ENCODE measurements at places on chromosomes 1 and 21.

DNA sequence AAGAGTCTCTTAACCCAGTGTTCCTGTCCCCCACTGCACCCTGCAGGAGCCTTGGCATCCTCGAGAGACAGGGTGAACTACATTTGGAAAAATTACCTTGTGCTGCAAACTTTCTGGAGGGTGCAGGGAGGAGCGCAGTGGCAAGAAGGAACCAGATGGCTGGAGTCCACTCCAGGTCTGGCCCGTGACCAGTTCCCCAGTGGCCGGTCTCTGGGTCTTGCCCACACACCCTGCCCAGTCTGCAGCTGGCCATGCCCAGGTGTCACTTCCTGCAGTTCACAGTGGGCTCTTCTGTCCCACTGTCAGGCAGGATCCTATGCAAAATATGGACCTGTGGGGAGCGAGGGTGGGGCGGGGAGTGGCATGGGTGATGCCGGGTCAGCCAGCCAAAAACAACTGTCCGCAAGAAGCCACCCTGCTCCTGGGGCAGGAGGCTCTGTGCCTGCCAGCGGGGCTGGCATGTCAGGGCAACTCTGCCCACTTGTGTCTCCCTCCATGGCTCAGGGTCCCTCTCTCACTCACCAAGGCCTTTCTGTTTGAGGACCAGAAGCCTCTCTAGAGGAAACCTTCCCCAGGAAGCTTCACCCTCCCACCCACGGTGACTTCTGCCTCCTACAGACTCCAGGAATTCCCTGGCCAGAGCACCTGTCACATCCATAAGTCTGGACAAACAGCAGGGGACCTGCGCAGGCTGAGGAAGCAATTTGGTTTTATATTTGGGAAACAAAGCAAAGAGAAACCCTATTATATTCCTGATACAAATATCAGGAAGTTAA is 55.6 kb downstream of the KIF21B start:
- DNase-seq: no peak

DNA sequence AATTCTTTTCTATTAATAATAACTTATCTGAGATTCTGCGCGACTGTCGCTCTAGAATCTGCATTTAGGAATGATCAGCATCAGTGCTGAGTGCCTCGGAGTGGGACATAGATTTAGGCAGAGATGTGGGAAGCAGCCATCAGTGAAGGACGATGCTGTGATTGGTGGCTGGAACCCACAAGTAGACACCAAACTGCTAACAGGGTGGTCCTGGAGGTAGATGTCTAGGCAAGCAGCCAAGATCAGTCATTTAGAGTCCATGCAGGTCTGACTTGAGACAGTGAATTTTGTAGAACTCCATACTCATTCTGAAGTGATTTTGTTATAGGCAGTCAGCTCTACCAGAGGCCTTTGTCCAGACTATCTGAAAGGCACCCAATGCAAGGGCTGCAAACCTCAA is 51.8 kb upstream of the LYST start:
- DNase-seq: no peak

DNA sequence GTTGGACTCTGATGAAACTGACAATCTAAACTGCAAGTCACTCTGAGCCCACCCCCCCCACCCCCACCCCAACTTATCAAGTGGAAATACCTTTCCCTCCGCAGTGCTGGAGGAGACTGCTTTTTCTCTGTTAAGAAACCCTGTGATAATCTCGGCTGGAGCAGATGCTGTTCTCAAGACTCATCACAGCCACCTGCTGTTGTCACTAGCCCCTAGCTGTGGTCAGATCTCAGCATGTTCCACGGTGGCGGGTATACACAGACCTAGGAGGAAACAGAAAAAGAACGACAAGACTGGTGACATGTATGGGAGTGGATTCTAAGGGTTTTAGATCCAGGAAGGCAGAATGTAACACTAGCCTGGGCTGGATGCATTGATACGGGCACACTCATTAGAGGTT is 2.3 kb downstream of the ACTL8 start:
- no peak for DNase-seq

DNA sequence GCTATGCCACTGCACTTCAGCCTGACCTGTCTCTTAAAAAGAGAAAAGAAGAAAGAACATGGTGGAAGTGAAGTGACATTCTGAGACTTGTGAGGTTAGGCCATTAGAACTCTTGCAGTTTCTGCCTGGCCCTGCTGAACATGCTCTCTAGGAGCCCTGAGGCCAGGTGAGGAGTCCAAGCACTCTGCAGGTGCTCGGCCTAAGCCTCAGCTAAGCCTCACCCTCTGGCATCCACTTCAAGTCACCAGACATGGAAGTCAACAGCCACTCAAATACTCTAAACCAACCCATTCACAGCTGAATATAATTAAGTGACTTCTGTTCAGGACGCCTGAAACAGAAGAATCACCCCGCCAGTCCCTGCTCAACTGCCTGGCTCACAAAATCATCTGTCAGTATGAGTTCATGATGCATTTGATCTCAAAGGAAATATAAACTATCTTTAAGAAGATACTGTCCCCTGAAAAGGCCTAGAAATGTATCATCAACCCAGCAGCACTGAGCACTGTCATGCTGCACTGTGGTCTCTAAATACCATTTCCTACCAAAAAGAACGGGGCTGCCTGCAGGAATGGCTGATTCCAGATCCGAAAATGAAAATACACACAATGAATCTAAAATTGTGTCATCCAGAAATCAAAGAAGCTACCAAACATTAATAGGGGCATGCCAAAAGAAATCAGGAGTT is 118.8 kb downstream of the PSMG1 start:
- DNase-seq: no peak

DNA sequence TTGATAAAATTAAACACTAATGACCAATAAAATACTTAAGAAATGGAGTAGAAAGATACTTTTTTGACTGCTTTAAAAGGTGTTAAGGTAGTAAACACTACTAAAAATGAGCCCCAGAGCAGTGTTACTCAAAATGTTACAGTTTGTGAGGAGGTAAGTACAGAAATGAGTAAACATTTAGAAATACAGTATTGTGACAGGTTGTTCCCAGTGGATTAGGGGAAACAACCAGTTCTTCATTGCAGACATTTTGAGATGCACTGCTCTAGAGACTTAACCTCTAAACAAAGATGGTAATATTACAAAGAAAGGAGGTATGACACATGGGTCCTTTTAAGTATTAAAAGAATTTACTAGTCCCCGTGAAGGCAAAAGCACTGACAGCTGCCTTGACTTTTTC is 12.7 kb downstream of the DHX9 start:
- no peak for DNase-seq

GRCh38 chr1:152640351-152640750 is 17.4 kb upstream of the LCE3A start:
- DNase-seq: no peak

DNA sequence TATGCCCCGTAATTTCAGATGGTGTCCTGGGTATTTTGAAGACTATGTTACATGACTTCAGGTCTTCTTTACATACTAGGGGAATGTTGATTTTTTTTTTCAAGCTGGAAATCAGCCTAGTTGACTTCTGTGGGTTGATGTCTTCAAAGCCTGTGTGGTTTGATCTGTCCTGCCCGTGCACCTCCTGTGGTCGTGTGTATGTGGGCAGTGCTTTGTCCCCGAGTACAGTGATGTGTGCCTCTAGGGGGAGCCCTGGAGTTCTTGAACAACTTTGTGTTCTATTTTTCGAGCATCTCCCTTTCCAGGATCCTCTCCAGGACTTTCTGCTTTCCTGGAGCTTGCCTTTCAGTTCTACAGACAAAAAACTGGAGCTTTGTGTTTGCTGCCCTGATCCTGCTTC is 28.9 kb downstream of the OBSCN start:
- DNase-seq: peak; percentile 37

GRCh38 chr1:36464605-36465393 is 615 bp upstream of the MRPS15 start:
- no peak for DNase-seq

DNA sequence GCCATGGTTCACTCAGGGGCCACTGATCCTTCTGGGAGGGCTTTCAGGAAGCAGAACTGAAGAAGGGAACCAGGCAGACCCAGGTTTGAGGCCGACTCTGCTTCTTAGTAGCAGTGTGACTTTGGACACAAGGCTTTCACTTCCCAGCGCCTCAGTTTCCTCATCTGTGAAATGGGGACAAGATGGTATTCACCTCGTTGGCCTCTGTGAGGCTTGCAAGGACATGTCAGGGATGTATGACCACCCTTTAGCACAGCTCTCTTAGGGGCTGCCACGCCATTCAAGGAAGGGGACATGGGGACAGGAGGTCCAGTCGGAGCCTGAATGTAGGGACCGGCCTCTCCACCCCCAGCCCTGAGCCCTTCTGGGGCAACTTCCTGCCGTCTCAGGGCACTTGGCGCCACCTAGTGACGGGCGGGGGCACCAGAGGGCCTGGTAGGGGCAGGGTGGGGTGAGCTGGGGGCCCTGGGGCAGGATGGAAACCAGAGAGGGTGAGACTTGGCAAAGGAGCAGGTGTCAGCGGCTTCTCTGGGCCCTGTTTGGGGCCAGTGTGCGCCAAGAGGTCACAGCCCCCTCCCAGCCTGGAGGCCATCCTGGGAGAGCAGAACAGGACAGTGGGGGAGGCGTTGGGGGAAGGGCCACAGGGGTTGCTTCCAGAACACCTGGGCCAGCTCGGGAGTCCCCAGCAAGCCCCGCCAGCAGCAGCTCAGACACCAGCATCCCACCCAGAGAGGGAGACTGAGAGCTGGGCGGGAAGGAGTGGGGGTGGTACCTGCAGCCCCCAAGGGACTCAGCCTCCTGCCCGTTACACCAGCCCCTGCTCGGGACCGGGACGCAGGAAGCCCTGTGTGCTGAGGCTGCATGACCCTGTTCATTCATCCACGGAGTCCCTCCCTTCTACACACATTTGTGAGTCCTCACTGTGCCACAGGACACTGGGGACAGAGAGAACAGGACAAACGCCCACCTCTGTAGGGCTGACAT is 102.5 kb upstream of the TARDBP start:
- DNase-seq: peak; percentile 71

- DNase-seq: no peak
Measured at GRCh38 chr1:154987326-154987725, 4.2 kb downstream of the FLAD1 start.

GRCh38 chr1:235887676-235888075 is 21.0 kb upstream of the LYST start:
- no peak for DNase-seq

DNA sequence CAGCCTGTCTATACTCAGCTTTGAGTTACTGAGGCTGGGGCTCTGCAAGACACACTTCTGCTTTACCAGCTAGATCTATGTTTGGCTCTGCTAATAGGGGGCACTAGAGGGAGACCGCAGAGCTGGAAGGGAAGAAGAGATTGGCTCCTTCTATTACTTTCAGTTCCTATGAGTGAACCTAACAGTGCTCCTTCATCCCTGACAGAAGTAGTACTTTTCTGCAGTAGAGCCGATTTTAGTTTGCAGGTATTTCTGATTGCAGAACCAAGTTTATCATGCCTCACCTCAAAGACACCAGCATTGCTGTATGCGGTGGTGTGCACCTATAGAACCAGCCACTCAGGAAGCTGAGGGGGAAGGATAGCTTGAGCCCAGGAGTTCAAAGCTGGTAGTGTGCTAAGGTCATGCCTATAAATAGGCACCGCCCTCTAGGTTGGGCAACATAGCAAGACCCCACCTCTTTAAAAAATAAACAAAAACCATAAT is 5.7 kb upstream of the ZDHHC18 start:
- no peak for DNase-seq

DNA sequence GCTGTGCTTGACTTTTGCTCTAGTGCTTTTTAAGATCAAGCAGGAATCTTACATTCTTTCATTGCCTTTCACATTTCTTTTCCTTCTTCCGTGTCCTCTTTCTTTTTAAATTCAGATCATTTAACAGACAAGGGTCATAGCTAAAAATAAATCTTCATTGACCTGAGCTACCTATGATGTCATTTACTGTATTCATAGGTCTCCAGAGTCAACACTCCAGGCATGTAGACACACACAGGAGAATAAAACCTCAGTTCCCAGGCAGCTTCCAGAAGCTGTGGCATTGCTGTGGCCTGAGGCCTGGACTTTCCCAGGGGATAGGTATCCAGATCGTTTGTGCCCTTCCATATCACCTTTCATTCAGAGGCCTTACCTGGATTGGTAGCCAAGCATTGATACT is 38.5 kb upstream of the ENAH start:
- DNase-seq: no peak

GRCh38 chr1:108140936-108141335 is 59.2 kb downstream of the SLC25A24 start:
- DNase-seq: no peak

- no peak for DNase-seq
Measured at GRCh38 chr1:2645143-2645542, 12.3 kb upstream of the MMEL1 start.

GRCh38 chr1:220769205-220769604 is 17.5 kb upstream of the MTARC1 start:
- DNase-seq: no peak

DNA sequence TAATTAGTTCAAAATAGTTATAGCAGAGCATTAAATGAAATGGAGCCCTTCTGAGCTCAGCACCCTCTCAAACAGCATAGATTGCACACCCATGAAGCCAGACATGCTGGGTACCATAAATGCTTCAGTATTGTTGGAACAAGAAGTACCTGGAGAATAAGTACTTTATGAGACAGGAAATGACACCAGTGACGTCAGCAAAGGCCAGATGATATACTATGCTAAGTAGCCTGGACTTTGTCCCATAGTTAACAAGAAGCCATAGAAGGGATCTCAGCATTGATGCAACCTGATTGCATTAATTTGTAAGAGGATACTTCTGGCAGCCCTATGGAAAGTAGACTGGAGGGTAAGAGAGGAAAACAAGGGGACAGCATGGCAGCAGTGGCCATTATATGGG is 16.3 kb upstream of the GADD45A start:
- DNase-seq: no peak

GRCh38 chr21:43603233-43603626 is 56.1 kb downstream of the HSF2BP start:
- no peak for DNase-seq
